AG04449 (cell line): ENCODE measurements at places on chromosomes 6 and 20.

- no peak for DNase-seq
Measured at GRCh38 chr6:72083976-72084375, 197.6 kb downstream of the RIMS1 start.

DNA sequence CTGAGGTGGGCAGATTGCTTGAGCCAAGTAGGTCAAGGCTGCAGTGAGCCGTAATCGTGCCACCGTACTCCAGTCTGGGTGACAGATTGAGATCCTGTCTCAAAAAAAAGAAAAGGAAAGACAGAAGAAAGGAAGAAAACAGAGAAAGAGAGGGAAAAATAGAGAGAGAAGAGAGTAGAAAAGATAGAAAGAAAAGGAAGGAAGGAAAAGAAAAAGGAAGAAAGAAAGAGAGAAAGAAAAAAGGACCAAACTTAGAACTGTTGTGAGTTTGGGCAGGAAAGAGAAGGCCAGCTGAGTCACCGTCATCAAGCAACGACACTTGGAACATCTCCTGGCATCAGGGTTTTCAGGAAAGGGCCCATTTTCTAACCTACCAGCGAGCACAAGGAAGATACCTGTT lies 96.0 kb upstream of the AKAP12 start:
- DNase-seq = no peak

DNA sequence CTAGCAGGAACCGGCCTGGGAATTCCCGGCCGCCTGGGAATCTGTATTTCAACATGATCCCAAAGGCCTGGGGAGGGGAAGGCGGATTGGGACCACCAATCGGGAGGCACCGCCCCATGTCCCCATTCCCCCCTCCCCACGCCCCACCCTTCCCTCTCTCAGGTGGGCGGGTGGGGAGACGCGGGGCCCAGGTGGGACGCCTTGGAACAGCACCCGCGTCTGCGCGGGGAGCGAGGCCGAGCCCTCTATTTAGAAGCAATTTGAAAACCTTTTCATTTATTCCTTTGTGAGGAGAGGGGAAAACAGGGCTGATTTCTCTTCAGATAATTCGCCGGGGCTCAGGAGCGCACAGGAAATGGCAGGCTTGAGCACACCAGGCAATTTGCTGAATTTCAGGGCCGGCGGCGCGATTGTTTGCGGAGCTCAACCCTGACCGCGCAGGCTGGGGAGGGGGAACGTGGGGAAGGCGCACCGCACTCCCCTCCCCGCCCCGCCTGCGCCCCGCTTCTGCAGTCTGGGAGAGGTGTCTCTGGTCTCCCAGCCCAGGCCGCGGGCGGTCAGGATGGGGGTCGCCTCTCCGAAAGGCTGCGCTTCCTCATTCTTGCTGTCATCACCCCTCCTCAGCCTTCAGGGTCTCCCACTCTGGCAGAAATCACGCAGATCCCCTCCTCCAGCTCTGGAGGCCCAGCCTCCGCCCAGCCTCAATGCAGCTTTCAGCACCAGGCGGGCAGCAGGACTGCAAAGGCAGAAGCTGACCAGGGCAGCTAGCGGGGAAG lies 170.0 kb downstream of the GRM4 start:
- DNase-seq = no peak

- no peak for DNase-seq
Measured at GRCh38 chr6:155181498-155181897, 82.3 kb upstream of the CLDN20 start.

DNA sequence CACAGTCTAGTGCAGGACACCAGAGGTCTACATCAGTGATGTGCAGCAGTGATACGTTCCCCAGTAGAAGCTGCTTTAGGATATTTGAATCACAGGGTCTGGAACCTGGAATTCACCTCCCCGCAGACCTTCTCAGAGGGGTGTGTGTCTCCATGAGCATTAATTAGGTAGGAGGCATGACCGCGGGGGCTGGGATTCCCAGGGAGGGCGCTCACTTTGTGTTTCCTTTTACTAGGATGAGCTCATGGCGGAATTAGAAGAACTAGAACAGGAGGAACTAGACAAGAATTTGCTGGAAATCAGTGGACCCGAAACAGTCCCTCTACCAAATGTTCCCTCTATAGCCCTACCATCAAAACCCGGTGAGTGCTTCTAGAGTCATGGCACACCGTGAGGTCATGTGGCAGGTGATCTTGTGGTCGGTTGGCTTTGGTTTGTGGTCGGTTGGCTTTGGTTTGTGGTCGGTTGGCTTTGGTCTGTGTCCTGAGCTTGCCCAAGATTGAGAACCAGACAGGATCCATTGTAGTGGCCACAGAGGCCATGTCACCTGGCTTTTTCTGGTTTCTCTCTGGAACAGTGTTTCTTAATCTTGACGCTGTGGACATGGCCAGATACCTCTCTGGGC lies 40.8 kb downstream of the CHMP4B start:
- no peak for DNase-seq

- no peak for DNase-seq
Measured at GRCh38 chr6:119148098-119148824, 69.8 kb upstream of the FAM184A start.

DNA sequence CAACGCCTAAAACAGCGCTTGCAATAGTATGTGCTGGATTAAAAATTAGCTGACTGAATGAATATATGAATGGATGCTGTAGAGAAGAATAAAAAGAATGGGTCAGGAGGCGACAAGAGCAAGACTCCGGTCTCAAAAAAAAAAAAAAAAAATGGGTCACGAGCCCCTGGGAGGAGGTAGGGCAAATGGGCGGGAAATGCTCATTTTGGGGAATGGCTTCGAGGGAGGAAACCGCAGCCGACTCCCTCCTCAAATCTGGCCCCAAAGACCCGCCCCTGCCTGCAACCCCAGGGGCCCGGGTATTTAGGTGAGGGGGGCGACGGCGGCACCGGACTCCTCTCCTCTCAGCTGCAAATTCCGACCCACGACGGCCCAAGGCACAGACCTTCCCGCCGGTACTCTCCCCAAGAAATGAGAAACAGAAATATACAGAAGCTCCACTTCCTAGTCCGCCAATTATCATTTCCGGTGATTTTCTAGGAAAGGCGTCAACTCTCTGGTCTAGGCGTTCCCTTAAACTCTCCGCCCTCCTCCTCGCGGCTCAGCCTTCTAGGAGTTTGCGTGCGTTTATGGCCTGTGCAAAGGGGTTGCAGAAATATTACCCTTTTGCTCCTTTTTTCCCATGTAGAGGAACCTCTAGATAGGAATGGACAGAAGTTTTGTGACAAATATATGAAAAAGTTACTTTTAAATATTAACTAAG lies at the start of gene ZNF311:
Gene ZNF311, minus strand, starts transcription at position 133 of the 703 bp plus-strand sequence. CDS start 1,361 bp downstream, outside the sequence.
- DNase-seq = no peak

GRCh38 chr6:160084198-160084776 lies 37.3 kb upstream of the SLC22A1 start:
- DNase-seq = no peak

DNA sequence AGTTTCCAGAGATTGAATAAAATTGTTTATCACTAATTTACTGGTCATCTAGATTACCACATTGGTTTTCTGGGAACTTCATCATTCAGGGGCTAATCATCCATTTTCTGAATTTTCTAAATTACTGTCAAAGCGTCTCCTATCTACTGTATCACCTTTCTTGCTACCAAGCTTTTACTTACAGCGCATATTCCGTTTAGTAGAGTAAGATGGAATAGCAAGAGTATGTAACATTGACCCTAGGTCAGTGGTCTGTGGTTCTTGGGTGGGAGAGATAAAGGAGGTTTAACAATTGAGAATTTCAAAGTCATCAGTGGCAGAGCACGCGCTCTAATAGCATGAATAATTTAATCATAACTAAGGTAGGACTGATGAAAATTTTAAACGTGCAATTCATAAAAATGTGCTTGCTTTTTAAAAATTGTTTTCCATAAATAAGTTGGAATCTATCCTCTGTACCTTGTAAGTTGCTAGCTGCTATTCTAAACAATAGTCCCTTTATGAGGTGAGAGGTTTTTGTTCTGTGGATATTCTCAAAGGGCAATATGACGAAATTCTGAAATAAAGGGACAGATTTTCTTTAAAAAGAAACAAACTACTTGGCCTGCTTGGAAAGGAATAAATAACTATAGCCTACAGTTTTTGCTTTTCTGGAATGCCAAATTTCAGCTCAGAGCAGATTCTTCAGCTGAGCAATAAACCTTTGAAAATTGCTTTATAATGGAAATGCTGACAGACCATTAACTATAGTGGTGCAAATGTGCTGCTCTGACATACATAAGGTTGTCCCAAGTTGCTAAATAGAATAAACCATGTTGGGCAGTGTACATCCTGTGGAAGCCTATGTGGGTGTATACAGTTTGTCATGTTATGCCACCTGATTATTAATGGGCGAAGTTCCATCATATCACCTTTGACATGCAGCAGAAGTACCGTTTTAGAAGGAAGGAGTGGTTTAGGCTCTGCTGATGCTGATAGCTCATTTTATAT lies 84.1 kb downstream of the ZFAND3 start:
- no peak for DNase-seq
